ENCODE measurements at places on chromosomes 1 and 21.
A peak's percentile ranks its signal among the peaks of the same experiment; 100 is the strongest.

GRCh38 chr1:32115496-32115895 lies 7.6 kb downstream of the KPNA6 start:
- DNase-seq, result no peak

GRCh38 chr1:226046240-226046639 lies 16.3 kb upstream of the H3-3A start:
- DNase-seq, result no peak

GRCh38 chr1:227925582-227926198 lies 22.0 kb downstream of the WNT9A start:
- no peak for DNase-seq

DNA sequence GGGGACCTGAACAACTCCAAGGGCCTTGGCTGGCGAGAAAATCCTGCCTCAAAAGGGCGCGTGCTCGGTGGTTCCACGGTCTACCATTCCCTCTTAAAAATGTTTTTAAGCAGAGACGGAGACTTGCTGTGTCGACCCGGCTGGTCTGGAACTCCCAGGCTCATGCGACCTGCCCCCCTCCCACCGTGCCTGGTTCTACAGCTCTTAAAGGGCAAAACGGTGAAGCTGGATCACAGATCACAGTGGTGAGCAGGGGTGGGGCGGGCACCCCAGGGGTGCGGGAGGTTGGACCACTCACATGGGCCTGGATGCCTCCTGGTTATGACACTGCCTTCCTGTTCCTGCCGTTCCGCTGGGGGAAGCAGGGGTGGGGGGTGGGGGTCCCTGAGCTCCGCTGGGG lies 4.2 kb upstream of the C1orf159 start:
- no peak for DNase-seq

DNA sequence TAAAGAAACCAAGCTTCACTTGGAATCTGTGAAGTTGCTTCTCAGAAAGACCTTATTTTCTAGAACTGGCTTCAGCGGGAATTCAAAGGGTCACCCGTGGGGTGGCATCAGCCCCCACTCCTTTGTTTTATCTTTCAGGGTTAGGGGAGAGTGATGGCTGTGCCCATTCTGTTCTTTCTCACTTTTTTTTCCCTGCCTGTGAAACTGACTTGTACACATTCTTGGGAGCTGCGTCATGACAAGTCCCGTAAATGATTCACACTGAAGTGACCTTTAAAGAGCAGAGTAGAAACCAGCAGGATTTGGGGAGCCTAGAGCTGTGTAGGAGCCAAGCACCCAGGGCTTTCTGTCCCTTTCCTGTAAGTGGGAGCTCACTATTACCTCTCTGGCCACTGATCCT lies 43.8 kb downstream of the SLC44A3 start:
- peak; percentile 38 for DNase-seq

GRCh38 chr1:30418939-30419720 lies 304.3 kb downstream of the MATN1 start:
- no peak for DNase-seq

- DNase-seq, result no peak
Observed at GRCh38 chr1:111559736-111560279, 56.4 kb upstream of the ADORA3 start.

- no peak for DNase-seq
Observed at GRCh38 chr1:182965861-182966260, 12.9 kb upstream of the SHCBP1L start.

DNA sequence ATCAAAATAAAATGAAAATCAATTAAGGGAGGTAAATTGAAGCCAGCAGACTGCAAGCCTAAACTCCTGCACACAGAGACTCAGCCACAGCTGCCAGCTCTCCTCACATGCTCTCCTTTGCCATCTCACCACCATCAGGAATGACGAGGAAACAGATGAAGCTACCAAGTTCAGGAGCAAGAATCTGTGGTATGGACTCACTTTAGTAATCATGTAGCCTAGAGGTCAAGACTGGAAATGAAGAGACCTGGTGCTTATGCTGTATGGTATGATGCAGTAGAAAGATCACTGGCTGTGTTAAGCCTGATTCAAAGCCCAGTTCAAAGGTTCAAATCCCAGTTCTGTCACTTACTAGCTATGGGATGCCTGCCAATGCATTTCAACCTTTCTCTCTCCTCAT lies 78.9 kb upstream of the CAMK1G start:
- DNase-seq, result no peak

DNA sequence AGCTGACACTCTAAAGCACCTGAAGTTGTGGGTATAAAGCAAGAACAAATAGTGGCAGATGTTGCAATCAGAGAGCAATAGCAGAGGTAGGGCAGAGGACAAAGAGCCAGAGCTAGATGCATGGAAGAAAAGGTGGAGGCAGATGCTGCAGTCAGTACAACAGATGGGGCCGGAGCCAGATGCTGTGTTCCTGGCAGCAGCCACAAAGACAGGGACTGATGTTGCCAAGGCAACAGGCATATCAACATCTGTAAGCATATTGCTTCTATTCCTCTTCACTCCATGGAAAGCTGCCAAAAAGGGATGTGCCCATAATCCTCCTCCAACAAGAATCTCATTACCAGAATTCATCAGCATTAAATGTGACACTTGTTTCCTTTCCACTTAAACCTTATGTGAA lies 108.0 kb downstream of the TNNI3K start:
- DNase-seq, result no peak

DNA sequence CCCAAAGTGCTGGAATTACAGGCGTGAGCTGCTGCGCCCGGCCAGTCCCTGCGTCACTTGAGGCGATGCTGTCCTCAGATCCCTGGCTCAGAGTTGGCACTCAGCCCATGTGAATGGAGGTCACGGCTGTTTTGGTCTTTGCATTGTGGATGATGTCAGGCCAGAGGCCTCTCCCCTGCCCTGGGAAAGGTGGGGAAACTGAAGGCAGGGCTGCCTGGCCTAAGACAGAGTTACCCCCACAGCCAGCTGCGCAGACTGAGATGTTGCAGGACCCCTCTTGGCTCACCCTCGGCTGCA lies 821 bp downstream of the MASP2 start:
- no peak for DNase-seq

DNA sequence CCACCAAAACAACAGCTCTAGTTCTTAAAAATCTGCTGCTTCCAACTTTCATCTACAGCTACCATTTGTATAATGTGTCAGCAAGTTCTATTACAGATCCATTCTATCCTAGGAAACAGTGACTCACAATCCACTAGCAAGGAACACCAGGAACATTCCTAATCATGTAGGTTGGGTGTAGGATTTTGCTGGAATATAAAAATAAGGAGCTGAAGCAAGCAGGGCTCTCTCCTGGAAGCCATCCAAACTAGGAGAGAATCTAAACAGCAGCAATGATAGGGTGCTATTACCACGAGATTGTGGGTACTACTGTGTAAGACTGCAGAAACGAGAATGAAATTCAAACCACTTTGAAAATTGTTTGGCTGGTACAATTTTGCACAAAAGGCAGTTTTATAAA lies 135.0 kb downstream of the PTPN14 start:
- no peak for DNase-seq

DNA sequence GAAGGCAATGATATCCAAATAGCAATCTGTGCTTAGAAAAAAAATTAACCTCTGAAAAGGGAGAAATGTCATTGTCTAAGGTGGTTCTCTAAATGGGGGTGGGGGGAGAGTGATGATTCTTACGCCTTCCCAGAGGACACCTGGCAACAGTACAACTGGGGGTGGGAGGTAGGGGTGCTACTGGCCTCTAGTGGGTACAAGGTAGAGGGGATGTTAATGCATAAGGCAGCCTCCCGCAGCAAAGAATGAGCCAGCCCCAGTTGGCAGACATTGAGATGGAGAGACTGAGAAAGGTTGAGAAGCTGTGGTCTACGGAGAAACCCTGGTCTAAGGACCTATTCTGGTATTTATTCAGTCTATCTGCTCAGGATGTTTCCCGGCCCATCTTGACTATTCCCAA lies 472.2 kb upstream of the RUNX1 start:
- DNase-seq, result no peak

DNA sequence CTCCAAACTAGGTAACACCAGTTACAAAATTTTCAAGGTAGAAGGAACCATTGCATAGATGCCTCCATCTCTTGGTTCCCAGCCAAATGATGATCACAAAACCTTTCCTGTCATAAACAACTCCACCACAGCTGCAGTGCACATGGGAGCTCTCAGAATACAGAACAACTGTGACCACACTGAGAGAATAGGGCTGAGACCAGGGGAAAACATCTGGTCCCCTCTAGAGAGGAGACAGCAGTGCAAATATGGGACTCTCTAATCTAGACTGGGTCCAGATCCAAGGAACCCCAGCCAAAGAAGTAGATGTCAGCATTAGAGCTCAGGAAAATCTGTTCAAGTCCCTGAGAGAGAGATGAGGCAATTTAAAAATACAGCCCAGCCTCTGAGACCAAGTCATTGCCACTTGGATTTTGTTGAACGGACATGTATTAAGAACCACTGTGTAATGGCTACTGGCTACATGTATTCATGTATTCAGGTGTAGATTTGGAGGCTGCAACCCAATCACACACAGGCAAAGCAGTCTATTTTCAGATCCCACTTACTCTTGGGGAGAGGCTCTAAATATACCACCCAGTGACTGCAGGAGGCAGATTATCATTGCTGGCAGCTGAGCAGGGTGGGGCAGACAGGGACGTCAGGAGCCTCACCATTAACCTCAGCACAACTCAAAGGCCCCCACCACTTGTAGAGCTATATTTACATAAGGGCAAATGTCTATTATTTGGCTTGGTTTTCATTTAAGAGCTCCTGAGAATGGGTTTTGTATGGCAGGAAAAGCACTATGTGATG lies 7.6 kb upstream of the RXRG start:
- DNase-seq, result no peak

GRCh38 chr1:39258146-39258924 lies 53.8 kb downstream of the MACF1 start:
- peak; percentile 72 for DNase-seq

GRCh38 chr1:33047839-33048305 lies 11.2 kb upstream of the AK2 start:
- DNase-seq, result no peak

DNA sequence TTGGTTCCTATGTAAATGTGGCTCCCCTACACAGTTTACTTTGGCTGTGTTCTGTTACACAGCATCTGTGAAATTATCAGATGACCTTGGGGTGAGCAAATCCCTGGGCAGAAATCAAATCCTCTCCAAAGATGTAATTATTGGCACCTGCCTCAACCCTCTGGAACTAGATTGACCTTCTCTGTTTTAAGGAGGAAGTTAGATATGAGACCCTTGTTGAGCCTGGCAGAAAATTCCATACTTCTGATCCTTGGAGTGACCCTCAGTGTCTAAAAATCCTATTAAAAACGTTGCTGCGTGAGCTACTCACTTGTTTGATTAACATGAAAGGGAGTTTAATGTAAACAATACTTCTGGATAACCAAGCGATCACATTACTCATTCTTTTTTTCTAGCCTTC lies 122.0 kb downstream of the CLIC6 start:
- no peak for DNase-seq

- DNase-seq, result no peak
Observed at GRCh38 chr21:30271611-30272010, 11.1 kb downstream of the KRTAP24-1 start.

DNA sequence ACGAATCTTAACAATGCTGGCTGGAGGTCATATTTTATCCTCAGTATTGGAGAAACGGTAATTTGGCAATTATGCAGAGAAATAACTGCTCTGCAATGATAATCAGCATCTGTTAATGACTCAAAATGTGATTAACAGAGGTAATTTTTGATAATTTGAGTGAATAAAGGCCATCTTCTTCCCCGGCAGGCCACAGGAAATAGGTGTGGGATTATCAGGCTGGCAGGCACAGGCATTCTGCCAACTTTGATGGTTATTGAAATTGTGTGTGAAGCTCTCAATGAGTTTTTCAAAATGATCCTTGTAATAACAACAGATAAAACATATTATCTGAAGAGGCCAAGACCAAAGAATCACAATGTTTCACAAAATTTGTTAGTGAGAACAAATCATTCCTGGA lies 309.0 kb downstream of the PTGER3 start:
- no peak for DNase-seq

DNA sequence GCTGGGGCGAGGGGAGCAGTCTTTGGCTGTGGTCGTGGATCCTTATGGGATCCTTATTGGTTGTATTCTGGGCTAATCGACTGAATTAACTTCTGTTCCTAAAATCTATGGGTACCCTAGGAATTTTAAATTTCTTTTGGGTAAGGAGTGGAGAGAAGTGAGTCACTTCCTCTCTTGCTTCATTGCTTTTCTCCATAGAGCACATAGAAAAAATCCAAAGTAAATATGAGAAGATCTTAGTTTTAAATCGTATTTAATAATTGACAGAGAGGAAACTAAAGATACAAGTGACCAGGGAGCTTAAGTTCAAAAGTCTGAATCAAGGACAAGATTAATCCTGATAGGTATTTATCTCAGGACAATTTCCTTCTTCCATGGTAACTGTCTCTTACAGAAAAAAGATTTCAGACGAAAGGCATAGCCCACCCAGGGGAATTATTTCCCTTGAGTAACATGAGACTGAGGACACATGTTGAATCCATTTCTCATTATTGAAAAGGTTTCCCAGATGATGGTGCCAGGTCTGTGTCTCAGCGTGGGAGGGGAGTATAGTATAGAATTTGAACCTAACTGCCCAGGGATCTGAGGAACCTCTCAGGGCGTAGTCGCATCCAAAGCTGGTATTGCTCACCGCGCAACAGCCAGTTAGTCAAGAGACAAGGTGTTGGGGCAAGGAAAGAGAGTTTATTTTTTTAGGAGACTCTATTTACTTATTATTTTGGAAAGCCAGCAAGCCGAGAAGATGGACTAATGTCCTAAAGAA lies 28.7 kb upstream of the FASLG start:
- DNase-seq, result no peak

DNA sequence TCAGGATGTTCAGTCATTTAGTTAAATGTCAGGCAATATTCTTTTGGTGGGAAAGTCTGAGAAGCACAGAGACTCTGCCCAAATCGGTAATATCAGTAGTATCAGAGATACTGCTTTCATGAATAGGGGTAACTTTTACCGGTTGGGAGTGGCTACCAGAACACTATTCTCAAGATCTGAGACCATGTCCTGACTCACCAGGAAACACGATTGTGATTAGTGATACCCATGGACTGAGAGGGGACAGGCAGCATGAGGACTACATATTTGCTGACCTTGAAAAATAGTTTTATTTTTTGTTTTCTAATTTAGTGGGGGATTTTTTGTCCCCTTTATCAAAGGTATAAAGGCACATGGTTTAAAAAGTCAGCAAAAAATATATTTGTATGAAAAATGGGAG lies 76.0 kb upstream of the NEK2 start:
- DNase-seq, result no peak

DNA sequence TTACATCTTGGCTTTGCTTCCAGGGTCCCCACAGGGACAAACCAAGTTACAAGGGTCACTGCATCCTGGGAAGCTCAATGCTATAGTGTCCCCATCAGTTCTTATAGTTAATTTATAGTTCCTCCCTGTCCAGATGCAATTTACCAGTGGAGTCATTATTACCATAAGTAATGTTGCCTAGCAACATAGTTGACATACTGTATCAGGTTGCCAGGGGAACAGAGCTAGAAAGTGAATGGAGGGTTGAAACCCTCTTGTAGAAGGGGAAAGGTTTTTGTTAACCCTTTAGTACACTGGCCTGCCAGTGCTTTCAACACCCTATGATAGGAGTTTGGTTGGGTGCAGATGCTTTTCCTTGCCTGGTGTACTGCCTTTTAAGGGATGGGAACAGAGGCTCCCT lies 34.3 kb upstream of the TTC4 start:
- DNase-seq, result no peak

GRCh38 chr1:36879613-36880012 lies 154.7 kb downstream of the GRIK3 start:
- no peak for DNase-seq

All from Panc1 (cell line).